ENCODE measurements at places on chromosomes 12 and 14.

DNA sequence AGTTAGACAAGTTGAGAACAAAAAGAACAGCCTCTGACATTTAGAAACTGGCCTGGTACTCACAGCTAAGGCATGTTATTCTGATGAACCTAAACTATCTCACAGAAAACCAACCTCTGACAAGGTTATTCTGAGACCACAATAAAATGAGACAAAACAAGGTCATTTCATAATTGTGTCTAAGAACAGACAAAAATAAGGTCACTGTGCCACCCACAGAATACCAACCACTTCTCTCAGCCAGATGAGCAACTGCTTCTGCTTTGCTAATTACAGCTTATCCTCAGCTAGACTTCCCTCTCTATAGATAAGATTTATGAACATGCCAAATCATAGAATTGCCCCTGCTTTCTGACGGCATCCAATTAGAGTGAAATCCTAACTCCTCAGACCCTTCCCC is 52.2 kb upstream of the CRACR2A start:
- no peak for DNase-seq

DNA sequence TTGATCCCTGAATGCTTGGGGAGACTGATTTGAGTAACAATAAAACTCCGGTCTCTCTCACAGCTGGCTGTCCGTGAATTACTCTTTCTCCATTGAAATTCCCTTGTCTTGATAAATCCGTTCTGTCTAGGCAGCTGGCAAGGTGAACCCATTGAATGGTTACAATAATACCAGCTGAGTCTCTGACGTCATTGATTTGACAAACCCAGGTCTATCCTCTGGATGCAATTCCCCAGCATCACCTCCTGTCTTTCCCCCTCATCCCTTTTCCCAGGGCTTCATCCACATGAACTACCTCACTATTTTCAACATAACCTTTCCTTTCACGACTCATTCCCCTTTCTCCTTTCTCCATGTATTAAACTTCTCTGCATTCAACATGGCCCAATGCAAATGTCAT is 98.7 kb upstream of the TMEM132C start:
- no peak for DNase-seq

DNA sequence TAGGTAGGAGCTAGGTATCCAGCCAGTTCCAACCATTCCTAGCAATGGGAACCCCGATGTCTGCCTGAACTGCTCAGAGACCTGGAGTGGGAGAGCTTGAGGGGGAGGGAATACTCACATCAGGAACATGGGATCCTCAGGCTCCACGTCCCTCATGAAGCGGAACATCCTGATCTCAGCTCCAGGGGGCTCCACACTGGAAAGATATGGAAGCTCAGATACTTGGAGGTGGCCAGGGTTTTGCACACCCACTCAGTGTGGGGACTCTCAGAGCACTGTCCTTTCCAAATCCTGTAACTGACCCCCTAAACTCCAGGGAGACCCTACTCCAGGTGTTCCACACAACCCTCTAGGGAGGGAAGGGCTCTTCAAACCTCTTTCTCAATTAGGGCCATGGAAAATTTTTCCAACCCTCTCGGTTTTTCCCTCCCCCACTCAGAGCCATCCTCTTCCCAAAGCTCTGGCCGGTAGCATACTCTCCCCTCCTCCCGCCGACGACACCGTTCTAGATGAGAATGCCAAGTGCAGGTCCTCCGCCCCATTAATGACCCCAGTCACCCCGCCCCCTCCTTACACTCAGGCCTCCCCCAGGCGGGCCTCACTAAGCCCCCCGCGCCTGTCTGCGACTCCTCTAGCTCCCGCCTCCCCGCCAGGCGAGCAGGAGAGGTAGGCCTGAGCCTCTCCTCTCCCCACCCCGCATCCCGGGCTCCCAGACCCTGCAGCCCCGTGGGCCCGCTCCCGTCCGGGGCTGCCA is 597 bp downstream of the MLF2 start:
- DNase-seq: peak; percentile 37

- no peak for DNase-seq
Observed at GRCh38 chr12:41074473-41074769, 113.7 kb upstream of the PDZRN4 start.

DNA sequence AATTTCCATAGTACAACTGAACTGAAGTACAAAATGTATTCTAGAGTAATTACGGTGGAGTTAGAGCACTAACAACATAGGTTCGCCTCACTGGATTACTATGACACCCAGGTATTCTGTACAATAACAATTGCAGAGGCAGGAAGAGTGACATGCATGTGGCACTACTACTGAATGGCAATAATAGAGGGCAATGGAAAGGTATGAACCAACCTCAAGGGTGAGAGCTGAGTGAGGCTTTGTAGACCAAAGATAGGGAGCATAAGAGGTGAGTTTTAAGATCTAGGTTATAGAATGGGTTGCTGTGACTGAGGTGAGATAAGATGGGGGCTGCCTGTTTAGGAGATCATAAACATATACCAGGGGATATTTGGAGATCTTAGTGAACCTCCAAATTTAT is 343.1 kb downstream of the PCNX1 start:
- DNase-seq: no peak

DNA sequence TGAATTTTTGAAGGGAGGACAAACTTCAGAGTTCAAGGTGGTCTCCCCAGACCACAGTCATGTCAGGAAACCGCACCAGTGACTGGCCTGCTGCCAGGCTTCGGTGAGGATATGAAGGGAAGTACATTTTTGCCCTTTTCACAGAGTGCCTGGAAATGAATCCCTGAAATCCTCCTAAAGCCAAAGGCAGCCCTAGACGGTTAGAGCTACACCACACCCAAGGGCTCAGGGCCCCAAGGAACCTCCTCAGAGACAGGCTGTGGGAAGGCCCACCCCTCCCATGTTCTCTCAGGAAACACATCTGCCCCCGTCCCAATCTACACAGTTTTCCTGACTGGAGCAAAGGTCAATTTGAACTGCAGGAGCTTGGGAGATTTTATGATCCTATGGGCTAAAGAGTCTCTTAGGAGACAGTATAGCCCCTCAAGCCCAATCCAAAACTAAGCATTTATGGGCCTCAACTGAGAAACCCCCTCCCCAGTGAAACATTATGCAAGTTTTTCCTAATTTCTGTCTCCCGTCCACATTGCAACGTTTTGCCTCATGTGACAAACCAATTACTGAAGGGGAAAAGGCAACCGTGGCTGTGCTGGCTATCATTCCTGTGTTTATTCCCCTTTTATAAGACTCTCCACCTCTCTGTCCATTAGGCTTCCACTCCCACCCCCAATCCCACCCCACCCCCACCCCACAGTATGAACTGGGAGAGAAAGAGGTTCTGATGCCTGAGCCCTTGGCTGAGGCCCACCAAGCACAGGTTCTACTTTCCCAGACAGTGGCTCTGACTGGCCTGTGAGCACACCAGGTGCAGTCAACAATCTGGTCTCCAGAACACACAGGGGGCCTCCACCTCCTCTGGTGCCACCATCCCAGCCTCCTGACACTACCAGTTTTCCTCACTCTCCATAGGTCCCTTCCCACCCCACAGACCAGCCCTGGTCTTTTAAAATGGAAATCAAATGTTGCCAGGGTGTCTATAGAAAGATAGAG is 9.6 kb upstream of the RNASE1 start:
- DNase-seq: no peak

GRCh38 chr12:88419794-88420193 is 160.5 kb downstream of the KITLG start:
- DNase-seq: no peak

DNA sequence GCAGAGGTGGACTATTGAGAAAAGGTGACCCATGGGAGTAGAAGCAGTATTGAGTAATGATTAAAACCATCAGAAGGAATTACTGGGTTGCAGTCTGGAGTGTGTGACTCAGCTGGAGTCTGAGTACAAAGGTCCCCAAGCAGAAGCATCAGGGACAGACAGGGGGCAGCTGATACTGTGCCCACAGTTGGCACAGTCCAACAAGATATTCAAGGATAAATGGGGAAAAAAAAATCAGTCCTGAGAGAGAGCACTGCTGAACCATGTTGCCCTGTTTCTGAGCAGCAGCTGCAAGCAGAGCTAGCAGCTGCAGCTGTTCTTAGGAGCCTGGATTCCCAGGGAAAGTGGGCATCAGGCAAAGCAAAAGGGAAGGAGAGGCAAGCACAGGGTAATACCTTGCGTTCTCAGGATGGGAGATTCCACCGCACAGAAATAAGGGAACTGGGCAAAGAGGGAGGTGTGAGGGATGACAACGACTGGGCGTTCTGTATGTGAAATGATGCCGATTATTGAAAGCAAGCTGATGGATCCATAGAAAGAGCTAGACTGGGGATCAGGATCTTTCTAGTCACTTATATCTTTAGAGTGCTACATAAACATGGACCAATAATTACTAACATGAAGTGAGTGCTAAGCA is 17.7 kb downstream of the NEUROD4 start:
- no peak for DNase-seq

DNA sequence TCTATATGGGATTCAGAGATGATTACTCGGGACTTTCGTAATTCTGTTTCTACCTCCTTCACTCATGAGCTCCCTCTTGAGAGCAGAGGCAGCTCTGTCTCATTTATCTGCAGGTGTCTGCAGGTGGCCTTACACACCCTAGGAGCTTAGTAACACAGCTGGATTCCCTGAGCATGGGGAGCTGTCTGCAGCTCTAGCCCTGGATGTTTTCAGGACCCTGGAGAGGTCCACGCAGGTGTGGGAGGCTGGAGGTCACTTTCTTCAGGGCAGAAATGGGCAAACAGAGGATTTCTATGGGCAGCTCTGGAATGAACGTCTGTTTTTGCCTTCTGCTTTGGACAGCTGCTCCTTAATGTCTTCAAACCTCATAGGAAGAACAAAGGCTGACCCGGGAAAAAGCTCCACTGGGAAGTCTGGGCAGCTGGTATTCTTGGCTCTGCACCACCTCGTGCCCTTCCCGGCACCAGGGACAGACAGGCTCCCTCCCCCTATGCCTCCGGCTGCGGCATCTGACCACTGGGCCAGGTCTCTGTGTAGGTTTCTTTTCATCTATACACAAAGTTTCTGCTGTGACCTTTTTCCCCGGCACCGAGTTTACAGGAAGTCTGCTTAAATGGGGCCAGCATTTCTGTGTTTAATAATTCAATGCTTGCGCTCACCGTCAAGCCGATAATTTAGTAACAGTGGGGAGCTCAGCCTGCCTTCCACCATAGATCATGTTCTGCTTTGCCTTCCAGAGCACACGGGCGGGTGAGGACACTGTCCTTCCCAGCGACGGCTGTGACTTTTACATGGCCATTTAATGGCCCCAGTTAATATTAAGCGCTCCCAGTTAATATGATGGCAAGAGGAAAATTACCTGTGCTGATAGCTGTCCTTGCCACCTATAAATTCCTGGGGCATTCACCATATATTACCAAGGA is 320.2 kb upstream of the SFSWAP start:
- no peak for DNase-seq

DNA sequence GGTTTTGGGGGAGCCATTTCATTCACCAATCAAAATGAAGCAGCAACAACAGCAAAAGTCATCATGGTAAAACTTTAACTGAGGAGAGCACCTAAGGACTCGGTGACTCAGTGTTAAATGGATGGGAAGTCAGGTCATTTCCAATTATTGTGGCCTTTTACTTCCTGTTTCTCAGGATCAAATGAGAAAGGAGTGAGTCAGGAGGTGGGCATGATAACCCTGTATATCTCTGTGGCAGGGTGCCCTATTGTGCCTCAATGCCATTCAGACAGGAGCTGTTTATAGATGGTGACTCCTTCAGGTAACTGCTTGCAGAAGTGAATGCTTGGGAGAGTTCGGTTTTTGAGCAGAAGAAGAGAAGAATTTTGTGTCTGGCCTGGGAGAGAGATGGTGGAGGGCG is 135.5 kb upstream of the CPM start:
- DNase-seq: no peak

- DNase-seq: no peak
Observed at GRCh38 chr12:88153959-88154358, 11.9 kb downstream of the TMTC3 start.

DNA sequence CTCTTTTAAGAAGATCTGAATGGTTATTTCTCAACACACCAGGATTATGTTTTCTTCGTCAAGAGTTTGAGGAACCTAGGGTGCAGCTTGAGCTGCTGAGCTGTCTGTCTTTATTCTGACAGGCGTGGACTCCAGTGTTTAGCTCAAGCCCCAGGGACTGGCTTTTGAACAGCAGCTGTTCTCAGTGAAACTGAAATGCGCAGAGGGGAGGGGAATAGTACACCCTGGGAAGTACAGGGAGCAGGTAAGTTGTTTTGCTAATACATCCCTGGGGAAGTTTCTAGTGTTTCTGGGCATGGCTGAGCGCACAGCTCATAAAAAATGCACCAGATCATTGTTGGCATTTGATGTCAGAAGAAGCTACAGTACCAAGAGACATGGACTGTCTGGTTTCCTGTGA is 659.8 kb downstream of the DIO2 start:
- no peak for DNase-seq

GRCh38 chr12:67572492-67572891 is 76.1 kb upstream of the DYRK2 start:
- DNase-seq: no peak

Data from T-helper 2 cell (primary cell).